ENCODE measurements at places on chromosomes 7 and 10.
A peak's percentile ranks its signal among the peaks of the same experiment; 100 is the strongest.

GRCh38 chr10:132355297-132355696, 23.3 kb downstream of the LRRC27 start:
- DNase-seq = no peak

DNA sequence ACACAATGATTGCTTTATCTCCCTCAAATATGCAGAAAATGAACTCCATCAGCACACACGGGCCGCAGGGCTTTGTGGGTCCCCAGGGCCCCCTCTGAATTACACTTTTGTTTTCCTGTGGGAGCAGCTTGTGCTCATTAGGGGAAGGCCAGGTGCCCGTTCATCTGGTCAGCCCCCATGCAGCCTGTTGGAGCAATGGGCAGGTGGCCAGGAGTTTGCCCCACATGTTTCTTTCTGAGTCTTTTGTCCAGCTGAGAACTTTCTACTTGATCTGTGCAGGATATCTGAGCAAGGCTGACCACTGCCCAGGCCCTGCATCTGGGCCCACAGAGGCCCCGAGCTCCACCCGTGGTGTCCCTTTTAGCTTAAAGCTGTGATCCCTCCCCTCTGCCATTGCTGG, 105.3 kb upstream of the FAM20C start:
- no peak for DNase-seq

DNA sequence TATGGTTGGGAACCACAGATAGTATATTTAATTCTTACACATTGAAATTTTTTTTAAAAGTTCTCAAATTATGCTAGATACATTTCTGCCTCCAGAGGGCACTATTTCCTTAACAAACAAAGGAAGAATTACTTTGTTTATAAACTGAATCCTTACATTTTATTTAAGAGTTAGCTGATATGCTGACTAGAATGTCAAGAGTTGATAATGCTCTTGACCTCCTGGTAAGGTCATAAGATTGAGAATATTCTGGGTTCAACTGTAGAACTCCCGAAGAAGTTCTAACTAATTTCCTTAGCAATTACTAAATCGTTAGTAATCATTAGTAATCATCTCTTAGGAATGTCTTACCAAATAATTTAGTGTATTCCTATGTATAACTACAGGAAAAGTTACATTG, 95.3 kb upstream of the CYP26C1 start:
- DNase-seq = peak; percentile 57

DNA sequence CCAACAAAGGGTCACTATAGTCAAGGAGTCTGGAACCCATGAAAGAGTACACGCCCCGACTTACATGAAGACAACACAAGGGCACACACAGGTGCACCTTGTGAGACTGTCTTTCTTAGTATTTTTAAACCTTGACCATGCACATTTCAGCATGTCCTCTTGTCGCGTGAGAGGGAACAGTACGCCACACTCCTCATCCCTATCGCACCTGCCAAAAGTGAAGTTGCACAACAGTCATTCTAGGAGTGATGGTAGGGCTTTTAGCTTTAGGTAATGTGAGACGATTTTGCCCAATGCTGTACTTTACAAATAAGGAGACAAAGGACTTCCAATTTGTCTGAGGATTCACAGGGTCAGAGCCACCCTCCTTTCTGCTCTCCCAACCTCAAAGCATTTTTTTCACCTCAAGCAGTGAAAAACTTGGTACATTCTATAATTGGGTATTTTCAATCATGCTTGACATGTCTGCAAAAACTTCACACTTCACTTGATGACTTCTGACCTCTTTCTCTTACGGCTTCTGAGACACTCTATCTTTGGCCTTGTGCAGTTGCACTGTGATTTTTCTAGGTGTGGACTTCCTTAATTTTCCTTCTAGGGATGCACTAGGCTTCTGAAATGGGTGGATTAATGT, 173.9 kb upstream of the GRB10 start:
- DNase-seq = no peak

GRCh38 chr7:30911133-30911532, 520 bp upstream of the AQP1 start:
- DNase-seq = no peak

DNA sequence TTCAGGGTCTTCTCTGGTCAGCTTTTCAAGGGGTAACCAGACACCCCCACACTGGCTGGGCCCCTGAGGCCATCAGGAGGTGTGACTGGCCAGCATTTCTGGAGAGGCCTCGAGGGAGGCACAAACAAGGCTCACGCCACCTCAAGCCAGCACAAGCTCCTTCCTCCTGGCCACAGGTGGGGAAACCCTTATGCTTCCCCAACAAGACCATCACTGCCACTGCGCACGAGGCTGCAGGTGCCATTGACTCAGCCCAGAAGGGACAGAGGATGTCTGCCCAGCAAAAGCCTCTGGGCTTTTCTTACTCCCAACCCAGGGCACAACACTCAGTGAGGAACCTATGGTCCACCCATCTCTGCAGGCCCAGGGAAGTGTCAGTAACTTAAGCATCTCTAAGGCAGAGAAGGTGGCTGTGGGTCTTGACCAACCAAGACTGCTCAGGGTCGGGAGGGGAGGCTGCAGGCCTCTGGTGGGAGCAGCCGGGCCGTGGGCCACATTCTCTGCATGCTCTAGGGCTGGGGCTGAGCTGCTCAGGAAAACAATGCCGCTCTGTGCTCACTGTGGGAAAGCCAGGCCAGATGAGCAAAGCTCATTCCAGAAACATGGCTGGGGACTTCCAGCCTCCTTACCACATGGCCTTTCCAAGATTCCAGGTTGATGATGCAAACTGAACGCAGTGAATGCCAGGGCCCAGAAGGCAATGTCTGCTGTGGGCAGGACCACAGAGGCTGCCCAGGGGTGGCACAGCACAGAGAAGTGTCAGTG, 24.2 kb upstream of the RASSF4 start:
- DNase-seq = peak; percentile 92

DNA sequence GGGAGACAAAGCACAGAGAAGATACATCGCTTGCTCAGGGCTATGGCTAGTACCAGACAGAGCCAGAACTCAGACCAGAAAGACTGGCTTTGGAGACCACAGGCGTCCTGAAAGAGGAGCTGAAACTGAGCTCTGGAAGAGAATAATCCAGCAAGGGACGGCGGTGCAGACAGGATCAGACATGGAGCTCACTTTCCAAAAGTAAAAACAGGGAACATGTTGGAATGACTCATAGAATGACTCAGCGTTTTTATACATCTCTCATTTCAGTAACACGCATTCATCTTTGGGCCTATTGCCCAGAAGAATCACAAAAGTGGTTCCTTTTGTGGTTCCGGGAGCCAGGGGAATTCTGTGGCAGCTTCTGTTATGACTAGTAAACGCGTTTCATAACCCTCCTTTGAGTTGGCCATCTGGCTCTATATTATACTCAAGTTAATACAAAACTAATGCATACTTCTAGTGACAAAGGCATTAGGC, 37.2 kb downstream of the PLEKHS1 start:
- DNase-seq = peak; percentile 97
